ENCODE measurements at places on chromosomes 2 and 18.

- DNase-seq = no peak
These were observed 53.5 kb upstream of the ASAP2 start for GRCh38 chr2:9152975-9153642.

- no peak for DNase-seq
These were observed 631.7 kb downstream of the LRP1B start for GRCh38 chr2:141499123-141499522.

- DNase-seq = no peak
These were observed 53.1 kb downstream of the TTC27 start for GRCh38 chr2:32680942-32681341.

GRCh38 chr2:144988591-144988990 lies 468.7 kb upstream of the ZEB2 start:
- no peak for DNase-seq

- no peak for DNase-seq
These were observed 8.0 kb upstream of the KDM3A start for GRCh38 chr2:86433137-86433536.

GRCh38 chr18:40937386-40937785 lies 1017.6 kb upstream of the PIK3C3 start:
- DNase-seq = no peak

GRCh38 chr18:66438711-66439536 lies 165.0 kb downstream of the CDH19 start:
- no peak for DNase-seq

DNA sequence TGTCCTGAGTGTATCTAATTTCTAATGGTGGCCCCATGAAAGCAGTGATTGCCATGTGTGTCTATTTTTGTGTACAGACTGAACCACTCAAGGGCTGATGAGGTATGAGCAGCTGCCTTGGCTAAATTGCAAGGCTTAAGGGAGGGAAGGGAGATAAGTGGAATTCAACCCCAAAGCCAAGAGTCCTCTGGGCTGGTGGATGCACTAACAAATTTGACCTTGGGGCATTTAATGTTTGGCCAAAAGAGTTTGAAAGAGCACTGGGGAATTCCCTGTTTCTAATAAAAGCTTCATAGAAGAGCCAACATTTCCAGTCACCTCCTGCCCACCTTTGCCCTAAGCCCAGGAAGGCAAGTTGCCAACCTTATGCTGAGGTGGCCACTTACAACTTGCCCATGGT lies 172.1 kb downstream of the SETBP1 start:
- no peak for DNase-seq

DNA sequence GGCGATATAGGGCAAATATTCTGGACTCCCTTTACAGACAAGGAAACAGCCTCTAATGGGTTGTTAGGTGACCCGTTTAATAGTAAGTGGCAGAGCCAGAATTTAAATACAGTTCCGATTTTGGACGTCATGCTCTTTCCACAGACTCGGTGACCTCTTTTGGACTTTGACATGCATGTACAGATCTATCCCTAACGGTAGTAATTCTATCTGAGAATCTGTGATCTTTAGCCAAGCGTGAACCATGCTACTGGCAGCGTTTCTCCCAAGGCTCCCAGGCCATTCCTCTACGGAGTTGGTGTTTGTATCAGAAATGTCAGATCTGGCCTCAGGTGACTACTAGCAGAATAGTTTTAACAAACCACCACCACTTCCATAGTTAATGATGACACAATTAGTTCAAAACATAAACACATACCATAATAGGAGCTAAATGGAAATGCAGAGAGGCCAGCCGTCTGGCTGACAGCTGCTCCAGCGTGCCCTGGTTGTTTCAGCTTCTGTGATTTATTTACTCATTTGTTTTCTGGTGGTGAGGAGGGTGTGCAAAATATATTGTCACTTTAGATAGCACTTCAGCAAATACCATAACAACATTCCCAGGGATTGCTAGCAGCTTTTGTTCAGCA lies 304.6 kb upstream of the LYPD1 start:
- DNase-seq = no peak

DNA sequence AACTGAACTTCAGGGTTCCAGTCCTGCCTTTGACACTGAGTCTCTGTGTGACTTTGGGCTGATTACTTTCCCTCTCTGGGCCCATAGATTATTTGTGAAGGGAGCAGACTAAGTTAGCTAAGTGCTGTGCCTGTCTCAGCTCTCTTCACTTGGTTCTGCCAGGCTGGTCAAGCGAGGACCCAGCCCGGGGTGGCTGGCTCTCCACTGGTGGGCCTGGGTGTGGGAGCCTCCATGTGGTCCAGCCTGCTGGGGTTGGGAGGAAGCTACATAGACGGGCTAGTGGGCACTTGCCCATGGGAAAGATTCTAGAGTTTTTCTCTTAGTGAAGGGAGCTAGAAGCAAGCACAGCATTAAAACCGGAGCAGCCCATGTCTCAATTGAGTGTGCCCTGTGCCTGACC lies 59.0 kb downstream of the DYSF start:
- DNase-seq = no peak

DNA sequence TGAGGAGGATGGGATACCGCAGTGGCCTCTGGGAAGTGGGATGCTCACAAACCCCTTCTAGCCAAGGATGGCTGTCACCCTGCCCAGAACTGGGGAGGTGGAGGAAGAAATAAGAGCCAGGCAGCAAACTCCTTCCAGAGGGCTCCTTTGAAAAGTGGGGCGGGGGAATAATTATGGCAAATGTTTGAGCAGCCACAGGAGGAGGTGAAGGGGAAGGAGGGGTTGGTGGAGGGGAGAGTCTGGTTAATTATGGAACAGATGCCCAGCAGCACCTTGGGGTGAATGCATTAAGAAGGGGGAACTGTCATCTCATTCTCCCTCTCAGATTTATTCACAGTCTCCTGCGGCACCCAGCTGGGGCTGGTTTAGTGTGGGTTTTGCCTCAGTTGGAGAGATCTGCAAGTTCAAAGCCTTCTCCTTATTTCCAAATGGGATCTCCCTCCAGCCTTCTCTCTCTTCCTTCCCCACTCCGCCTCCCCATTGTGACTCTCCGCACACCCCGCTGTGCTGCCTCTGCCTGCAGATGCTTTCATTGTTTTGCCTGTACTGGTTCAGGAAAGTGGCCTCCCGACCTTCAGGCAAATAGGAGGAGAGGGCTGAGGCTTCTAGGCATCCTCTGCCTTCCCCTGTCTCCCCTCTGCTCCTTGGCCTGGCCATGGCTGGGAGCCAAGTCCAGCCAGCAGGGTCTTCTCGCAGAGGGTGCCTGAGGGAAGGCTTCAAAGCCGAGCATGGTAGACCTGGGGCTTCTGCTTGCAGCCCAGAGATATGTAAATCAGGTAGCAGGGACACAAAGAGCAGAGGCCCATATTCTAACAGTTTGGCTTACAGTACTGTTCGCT lies 457.2 kb upstream of the MEX3C start:
- no peak for DNase-seq

GRCh38 chr2:545228-545627 lies 132.0 kb downstream of the TMEM18 start:
- no peak for DNase-seq

- DNase-seq = no peak
These were observed 2.3 kb downstream of the CPS1 start for GRCh38 chr2:210558708-210559107.

GRCh38 chr18:45751766-45752165 lies 27.8 kb downstream of the SLC14A1 start:
- no peak for DNase-seq

DNA sequence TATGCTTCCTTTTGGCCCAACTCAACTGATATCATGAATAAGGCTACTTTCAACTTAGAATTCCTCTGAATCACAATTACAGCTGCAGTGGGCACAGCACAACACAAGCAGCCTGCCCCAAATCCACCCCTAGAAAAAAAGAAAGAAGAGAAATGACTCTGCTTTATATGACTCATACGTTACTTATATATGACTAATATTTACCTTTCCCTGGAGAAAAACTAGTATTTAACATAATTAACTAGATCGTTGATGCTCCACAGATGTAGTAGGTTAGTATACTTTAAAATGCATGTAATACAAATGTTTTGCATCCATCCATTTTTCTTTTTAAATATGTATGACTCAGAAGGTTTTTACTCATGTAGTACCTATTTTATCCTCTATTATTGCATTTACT lies 133.3 kb upstream of the UNC80 start:
- DNase-seq = no peak

All from memory B cell (primary cell).